ENCODE measurements at places on chromosomes 13 and 19.
A peak's percentile ranks its signal among the peaks of the same experiment; 100 is the strongest.

DNA sequence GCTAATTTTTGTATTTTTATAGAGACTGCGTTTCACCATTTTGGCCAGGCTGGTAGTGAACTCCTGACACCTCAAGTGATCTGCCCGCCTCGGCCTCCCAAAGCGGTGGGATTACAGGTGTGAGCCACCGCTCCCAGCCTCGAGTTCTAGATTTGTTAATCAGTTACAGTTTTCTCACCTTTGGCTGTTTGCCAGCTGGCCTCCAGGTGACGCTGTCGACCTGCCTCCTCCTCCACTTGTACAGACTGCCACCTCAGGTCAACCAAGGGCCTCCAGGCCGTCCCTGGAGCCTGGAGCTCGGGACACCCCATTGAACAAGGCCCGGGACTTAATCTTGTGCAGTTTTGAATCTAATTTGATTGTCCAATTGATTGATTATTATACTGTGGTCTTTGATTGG lies 45.5 kb downstream of the IER2 start:
- DNase-seq, result peak; percentile 91

DNA sequence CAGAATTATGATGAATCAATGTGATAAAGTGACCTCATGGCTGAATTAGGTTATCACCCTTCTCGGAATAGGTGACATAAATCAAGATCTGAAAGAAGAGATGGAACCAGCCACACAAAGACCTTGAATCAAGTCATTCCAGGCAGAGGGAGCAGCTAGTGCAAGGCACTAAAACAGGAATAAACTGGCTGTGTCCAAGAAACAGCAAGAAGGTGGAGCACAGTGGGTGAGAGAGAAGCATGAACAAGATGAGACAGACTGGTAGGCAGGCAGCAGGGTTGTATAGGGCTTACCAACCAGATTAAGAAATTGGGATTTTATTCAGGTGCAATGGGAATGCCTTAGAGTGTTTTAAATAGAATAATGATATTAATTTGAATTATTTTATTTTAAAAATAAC lies 470.3 kb downstream of the PCDH20 start:
- DNase-seq, result no peak

DNA sequence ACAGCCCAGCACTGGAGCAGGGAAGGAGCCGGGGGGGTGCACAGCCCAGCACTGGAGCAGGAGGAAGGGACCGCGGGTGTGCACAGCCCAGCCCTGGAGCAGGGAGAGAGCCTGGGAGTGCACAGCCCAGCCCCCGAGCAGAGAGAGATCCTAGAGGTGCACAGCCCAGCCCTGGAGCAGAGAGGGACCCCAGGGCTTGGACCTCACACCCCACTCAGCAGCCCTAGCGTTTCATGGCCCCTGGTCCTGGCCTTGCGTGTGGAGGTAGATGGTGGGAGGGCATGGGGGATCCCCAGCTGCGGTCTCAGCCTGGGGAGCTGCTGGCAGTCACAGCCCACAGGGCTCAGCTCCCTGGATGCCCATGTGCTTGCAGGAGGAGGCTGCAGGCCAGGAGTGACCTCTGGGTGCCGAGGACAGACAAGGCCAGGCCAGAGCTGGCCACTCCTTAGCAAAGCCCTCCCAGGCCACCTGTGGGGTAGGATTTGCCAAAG lies 25.1 kb downstream of the GAS6 start:
- no peak for DNase-seq

GRCh38 chr13:34971473-34971872 lies 29.4 kb downstream of the NBEA start:
- DNase-seq, result no peak

DNA sequence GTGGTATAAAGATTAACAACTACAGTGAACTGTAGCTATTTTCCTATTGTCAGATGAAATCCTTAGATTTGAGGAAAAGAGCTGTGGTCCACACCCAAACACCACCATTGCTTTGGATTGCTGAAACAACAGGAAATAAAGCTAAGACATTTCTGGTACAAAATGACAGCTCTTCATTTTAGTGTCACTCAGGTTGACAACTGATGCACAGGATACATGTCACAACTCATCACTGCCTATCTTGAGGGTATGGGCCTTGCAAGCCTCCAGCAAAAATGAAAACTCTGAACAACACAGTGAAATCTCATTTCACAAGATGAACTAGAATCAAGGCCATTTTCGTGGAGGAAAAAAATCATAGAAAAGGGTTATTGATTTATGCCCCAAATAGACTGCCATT lies 339.7 kb downstream of the ITGBL1 start:
- DNase-seq, result no peak

- DNase-seq, result no peak
Observed at GRCh38 chr19:8262431-8262830, 45.7 kb downstream of the CD320 start.

DNA sequence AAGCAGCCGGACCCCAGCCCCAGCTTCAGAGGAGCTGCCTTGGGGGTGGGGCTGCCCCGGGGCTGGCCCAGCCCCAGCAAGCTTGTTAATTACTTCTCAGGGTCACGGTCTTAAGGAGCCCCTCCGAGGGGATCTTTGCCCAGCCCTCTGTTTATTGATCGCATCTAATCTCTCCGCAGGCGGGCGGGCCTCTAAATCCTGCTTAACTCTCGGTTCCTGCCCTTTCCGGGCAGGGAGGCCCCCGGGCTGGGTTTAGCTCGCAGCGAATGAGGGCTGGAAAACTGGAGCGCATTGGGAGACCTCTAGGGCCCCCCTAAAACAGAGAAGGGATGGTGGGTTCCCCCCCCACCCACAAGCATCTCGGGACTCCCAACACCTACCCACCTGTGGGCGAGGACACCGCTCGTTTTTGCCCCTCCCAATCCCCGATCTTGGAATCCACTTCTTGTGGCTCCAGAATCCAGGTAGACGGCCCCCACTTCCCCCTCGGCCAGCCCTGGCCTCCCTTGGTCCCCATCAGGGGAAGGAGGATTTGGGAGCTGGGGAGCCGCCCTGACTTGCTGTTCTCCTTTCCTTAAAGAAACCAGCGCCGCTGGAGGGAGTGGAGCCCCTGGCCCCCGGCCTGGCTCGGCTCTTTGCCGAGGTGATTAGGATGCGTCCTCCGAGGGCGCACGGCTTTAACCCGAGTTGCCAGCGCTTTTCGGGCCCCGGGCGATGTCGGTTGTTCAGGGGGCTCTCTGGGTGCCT lies 59.5 kb upstream of the ADGRL1 start:
- DNase-seq, result peak; percentile 51

GRCh38 chr13:40315416-40316064 lies 350.9 kb downstream of the FOXO1 start:
- DNase-seq, result peak; percentile 20

DNA sequence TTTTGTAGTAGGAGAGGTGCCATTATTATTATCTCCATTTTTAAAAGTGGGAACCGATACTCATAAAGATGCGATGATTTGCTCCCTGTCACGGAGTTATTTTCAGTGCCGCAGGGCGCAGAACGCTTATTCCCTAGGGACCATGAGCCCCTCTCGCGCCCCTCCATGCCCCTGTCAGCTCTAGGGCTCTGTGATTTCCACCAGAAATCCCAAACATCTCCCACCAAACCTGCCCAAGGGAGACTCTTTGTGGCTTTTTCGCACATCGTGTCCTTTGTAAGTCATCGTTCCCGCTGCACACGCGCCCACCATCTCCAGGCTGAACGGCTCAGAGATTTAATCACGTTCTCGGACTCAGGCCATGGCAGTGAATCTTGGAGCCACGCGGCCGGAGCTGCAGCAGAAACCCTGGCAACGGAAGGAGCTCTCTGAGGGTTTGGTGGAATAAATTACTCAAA lies 105.1 kb downstream of the DNAJC15 start:
- DNase-seq, result no peak

DNA sequence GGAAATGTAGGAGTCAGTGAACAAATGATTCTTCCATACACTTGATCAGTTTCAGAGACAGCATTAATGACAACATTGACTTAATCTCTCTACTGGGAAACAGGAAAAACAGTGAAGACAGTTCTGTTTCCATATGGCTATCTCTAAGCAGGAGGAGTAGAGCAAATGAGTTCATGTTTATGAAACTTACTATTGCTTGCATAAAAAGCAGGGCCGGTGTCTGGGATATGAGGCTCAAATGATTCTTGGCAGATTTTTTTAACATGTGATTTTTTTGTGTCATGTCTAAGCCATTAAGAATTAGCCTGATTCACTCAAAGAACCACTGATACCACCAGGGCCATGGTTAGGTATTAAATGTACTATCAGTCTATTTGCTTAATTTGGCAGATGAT lies 141.9 kb downstream of the SLC7A1 start:
- no peak for DNase-seq

GRCh38 chr13:49693191-49693733 lies 2.0 kb upstream of the EBPL start:
- DNase-seq, result no peak

- DNase-seq, result no peak
Observed at GRCh38 chr13:77908531-77908930, 10.1 kb downstream of the EDNRB start.

- no peak for DNase-seq
Observed at GRCh38 chr13:51715613-51716012, 88.3 kb downstream of the DHRS12 start.

- no peak for DNase-seq
Observed at GRCh38 chr19:54252243-54252642, 4.8 kb downstream of the LILRB5 start.

GRCh38 chr13:40626561-40626960 lies 39.9 kb downstream of the FOXO1 start:
- no peak for DNase-seq

Data from ELF-1 (cell line).